ENCODE measurements at places on chromosomes 2 and 18.

DNA sequence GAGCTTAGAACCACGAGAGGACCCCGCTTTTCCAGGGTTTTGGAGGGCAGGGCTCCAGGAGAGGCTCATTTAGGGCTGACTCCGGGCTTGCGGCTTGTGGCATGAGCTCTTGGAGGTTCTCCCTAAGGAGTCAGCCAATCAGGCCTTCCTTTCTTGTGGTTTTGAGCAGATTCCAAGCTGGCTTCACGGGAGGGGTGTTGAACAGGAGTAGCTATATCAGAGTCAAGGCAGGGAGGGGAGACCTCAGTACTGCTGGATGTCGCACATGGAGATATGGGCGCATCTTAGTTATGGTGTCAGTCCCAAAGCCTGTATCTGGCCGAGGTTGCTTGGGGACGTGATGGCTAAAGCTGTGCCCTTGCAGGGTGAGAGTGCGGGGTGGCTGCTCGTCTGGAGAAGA, 98.6 kb downstream of the AGAP1 start:
- DNase-seq, result no peak

DNA sequence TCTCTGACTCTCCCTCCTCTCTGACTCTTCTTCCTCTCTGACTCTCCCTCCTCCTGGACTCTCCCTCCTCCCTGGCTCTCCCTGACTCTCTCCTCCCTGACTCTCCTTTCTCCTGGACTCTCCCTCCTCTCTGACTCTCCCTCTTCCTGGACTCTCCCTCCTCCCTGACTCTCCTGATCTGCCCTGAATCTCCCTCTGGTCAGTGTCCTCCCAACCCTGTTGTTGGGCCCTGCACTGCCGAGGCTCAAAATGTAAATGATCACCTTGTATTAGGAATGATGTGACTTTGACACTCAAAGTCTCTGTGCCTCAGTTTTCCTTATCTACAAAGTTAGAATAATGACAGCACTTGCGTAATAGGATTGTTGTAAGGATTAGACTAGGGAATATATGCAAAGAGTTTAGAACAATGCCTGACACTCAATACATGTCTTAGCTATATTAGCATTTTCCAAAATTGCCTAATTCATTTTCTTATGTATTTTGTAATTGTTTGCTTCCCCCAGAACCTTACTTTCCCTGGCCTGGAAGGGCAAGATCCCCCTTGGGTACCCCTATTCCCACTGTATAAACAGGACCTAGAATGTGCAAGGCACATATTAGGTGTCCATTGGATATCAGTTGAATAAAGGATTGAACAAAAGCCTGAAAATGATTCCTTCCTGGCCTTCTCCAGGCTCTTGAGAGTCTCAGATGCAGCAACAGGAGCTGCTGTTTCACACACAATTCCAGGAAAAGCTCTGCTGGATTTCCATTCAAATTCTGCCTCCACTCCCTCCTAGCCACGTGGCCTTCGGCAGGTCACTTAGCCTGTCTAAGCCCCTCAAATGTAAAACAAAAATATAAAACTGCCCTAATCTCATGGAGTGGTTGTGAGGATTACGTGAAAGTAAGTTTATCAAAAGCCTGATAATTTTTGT, 170.1 kb downstream of the INHBB start:
- DNase-seq, result no peak

- no peak for DNase-seq
These were observed 6.7 kb downstream of the BCL2 start for GRCh38 chr18:63312737-63313395.

DNA sequence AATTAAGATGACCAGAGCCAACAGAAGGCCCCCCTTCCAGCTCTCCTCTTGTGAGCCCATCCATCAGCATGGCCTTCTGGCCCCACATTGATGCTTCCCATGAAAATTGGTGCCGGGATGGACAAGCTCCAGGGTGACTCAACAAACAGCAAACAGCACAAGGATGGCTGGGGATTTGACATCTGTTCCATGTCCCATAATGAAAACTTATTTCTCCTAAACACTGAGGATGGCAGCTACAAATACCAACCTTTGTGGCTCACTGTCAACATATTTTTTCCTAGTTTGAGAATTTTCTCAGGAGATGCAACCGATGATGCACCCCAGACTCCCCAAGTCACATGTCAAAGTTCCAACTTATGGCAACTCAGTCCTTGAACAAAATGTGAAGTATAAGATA, 169.6 kb upstream of the SIX2 start:
- DNase-seq, result no peak

- DNase-seq, result no peak
These were observed 121.5 kb upstream of the MYCN start for GRCh38 chr2:15818881-15819280.

DNA sequence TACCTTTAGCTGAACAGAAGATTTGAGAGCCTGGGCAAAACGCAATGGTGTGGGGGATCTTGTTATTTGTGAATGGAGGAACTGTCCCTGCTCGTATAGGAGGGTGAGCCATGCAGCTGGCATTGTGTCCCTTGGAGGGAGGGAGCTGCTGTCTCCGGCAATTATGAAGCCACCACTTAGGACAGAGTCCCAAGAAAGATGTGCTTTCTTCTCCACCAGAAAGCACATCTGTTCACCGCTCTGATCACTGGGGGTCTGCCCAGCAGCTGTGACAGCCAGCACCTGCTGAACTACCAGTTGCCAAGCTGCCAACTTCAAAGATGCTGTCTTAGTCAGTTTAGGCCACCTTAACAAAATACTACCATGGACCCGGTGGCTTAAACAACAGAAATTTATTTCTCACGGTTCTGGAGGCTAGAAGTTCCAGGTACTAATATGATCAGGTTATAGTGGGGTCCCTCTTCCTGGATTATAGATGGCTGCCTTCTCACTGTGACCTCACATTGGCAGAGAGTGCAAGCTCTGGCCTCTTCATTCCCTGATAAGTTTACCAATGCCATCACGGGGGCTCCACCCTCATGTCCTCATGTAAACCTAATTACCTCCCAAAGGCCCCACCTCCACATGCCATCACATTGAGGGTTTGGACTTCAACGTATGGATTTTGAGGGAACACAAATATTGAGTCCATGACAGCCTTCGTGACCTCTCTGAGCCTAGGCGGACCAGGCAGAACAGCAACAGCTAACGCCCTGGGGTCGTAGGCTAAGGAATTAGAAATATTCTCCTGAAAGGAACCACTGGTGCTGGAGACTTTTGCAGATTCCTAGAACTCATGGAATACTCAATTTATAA, 148.3 kb downstream of the RHBDD1 start:
- DNase-seq, result no peak

DNA sequence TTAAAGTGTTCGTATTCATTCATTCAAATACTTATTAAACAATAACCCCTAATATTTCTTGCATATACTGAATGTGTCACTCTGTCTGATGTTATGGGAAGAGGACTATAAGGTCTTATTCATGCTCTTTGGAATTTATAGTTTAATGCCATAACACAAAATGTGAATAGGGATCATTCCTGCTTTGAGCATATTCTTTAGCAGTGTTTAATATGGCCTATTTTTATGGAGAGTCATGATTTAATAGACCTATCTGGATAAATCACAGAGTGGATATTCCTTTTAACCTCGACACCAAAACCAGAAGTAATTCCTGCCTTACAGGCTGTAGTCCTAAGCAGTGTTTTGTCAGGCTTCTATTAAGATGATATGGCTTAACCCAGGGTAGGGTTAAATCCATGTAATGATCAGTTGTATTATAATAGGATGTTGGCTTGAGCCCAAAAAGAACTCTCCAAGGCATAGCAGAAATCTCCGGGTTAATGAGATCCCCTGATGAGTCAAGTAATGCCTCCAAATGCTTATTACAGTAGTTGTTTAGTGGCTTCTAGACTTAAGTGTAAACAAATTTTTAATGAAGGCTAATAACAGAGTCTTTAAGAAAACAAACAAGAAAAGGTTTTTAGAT, 54.3 kb downstream of the GULP1 start:
- DNase-seq, result no peak
